ENCODE measurements at places on chromosomes 6 and 20.

DNA sequence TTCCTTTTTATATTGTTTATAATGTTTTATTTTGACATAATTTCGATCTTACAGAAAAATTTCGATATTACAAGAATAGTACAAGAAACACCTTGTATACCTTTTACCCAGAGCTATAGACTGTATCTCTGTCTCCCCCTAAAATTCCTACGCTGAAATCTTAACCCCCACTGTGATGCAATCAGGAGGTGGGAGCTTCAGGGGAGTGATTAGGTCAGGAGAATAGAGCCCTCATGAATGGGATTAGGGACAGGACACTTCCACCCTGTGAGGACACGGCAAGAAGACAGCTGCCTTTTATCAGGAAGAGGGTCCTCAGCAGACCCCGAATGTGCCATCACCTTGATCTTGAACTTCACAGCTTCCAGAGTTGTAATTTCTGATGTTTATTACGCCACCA, 148.7 kb upstream of the C6orf118 start:
- no peak for DNase-seq

DNA sequence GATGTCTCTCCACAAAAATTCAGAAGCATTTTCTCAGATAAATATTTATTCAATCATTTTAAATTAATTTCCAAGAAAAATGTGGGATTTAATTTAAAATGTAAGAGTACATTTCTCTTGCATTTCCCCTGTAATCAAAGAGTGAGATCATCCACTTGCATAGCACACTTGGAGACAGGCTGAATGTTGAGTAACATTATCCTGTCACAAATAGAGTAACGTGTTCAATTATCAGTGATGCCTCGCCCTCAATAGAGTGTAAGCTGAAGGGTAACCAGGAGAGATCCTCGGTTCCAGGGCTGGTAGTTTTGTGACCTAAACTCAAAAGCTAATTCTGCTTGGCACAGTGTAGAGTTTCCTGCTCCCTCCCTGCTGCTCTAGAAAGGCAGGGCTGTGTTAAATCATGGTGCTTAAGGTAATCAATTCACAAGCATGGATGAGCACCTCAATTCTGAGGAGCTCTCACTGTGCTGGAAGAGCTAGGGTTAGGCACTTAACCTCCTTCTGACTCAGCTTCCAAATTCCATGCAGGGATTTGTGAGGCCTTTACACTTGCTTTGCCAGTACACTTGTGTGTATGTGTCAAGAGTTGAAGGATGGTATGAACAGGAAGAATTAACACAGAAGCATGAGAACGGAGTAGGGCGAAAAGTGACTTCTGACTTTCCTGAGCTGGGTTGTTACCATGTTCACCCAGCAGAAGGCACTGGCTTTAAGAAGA, 56.6 kb downstream of the MMUT start:
- DNase-seq: no peak

DNA sequence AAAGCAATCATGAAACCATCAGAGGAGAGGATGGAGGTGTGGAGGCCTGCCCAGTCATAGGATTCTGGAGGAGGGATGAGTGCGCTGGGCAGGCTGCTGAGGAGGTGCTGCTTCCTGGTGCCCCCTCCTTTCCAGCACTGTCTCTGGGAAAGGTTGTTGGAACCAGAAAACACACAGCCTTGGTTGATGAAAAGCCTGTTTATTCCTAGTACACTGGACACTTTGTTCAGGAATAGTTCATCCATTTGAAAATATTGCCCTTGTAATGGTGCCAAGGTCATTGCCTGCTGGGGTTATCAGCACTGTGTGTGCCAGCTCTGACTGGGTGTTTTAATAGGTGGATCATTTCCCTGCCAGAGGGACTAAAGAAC, 83.7 kb upstream of the ARMC2 start:
- no peak for DNase-seq

GRCh38 chr20:56676001-56676400, 46.9 kb downstream of the TFAP2C start:
- DNase-seq: no peak

DNA sequence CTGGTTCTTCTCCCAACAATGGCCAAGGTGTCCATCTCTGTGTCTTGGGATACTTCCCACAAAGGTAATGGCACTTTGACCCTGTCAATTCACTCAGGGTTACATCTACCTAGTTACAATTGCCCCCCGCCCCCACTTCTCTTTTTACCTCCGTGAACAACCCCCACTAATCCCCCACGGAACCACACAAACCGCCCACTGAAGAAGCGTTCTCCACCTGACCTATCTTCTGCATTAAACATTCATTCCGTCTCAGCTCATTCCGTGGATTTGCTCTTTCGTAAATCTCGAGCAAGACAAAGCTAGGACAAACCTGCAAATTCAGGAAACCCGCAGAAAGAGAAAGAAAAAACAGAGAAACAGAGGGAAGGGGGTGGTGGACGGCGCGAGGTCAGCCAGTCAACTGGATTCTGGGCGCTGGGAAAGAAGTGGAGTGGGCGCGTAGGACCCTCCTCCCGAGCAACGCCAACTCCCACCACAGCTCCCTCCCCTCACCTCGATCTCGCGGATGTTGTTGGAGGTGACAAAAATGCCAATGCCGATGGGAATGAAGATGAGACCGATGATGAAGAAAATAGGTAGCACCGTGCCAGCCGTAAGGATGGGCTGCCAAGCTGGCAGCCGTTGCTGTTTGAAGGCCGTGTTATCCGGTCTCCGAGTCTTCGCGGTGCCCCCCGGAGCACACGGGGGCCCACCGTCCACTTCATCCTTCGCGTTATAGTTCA, 523 bp downstream of the TMEM30A start:
- no peak for DNase-seq

- no peak for DNase-seq
Observed at GRCh38 chr20:57193094-57193493, 73.3 kb downstream of the BMP7 start.

GRCh38 chr6:34901930-34902329, 12.9 kb downstream of the ANKS1A start:
- DNase-seq: no peak

- DNase-seq: no peak
Observed at GRCh38 chr6:159594106-159594749, 98.8 kb downstream of the SOD2 start.

DNA sequence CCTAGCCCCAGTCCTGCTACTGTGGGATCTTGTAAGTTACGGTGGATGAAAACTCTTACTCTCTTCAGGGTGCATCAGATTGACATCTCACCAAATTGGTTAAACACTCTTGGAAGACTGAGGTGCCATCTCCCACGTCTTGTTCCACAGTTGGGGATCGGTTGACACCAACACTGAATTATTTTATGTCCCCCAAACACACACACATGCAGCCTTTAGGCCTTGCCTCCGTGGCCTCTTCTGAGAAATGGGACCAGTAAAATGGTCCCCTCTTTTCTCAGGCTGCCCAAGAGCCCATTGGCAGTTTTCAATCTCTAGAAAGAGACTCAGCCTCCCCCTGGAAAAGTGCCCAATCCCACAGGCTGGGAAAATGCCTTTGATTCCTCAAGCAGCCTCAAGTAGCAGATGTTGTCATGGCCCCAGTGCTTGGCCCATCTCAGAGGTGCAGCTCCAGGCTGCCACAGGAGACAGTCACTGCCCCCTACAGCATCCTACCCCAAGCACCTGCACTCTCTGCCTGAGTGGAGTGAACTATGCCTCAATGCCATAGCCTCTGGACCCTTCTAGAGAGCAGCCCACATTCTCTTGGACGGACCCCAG, 163.9 kb downstream of the ANKRD60 start:
- no peak for DNase-seq

- no peak for DNase-seq
Observed at GRCh38 chr6:42864602-42865001, 14.8 kb upstream of the RPL7L1 start.

DNA sequence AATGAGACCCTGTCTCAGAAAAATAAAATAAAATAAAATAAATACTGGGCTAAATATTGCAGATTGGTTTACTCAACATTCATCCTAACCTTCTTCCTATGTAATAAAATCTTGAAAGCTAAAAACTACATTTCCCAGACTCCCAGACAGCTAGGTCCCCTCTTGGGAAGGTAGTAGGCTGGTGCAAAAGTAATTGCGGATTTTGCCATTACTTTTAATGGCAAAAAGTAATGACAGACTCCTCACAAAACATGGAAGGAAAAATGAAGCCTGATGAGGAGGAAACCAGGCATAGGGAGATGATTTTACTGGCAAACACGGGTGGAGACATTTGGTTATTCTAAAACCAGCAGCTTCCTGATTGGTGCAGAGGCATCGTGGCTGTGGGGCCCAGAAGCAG, 70.6 kb upstream of the E2F3 start:
- DNase-seq: no peak

- no peak for DNase-seq
Observed at GRCh38 chr20:41004531-41005360, 23.9 kb upstream of the TOP1 start.
